ENCODE measurements at places on chromosomes 5 and 9. TPM values are rescaled to one million over a fixed set of nuclear protein-coding genes. Genes with fewer than 3 reads are reported as not detected.

DNA sequence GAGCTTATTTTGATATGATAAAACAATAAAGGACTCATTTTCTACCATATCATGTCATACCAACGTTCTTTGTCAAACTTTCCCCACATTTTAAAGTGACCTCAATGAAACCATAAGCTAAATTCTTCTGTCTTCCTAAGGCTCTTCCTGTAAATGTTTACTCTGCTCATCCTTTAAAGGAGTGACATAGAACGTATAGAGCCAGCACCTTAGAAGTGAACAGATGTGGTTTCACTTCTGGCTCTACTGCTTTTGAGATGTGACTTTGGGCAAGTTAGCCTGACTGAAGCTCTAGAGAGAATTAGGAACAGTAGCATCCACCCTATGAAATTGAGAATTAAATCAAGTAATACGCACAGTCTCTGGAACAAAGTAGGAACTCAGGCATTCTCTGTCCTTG is 24.1 kb downstream of the SAR1B start:
- DNase-seq, result no peak
- H3K4me1 ChIP-seq, result no peaks in the 10 kb centered on the region
- no peaks in the 10 kb centered on the region for H3K27me3 ChIP-seq
- no peak overlapping the region for H3K27ac ChIP-seq
- H3K36me3 ChIP-seq, result peaks cover 8% of the 10 kb centered on the region
- H3K4me3 ChIP-seq, result no peak overlapping the region

The FBP2 gene
- not detected for total RNA-seq

The SKP2 gene
- total RNA-seq, result 9.1 TPM

GRCh38 chr9:13769006-13769405 is 489.5 kb upstream of the MPDZ start:
- no peaks in the 10 kb centered on the region for H3K36me3 ChIP-seq
- H3K4me3 ChIP-seq, result no peak overlapping the region
- no peak for DNase-seq
- H3K27me3 ChIP-seq, result no peaks in the 10 kb centered on the region

The ASPN gene
- 6.2 TPM for total RNA-seq

The PPP2R2B gene
- 1.6 TPM for total RNA-seq

GRCh38 chr5:143653256-143653655 is 158.7 kb upstream of the HMHB1 start:
- no peak overlapping the region for H3K4me3 ChIP-seq
- no peak for DNase-seq
- no peak overlapping the region for H3K27ac ChIP-seq
- no peaks in the 10 kb centered on the region for H3K4me1 ChIP-seq
- no peaks in the 10 kb centered on the region for H3K36me3 ChIP-seq
- H3K27me3 ChIP-seq, result no peaks in the 10 kb centered on the region

The DMRTA1 gene
- total RNA-seq, result 12.2 TPM

- H3K4me3 ChIP-seq, result no peak overlapping the region
- H3K36me3 ChIP-seq, result no peaks in the 10 kb centered on the region
- no peak overlapping the region for H3K27ac ChIP-seq
- H3K27me3 ChIP-seq, result no peaks in the 10 kb centered on the region
- no peak for DNase-seq
These were observed 219.2 kb downstream of the MAPKAP1 start for GRCh38 chr9:125487842-125488241.

Measured in breast epithelium (tissue), 4 donors.